ENCODE measurements at places on chromosomes 1 and 21.

DNA sequence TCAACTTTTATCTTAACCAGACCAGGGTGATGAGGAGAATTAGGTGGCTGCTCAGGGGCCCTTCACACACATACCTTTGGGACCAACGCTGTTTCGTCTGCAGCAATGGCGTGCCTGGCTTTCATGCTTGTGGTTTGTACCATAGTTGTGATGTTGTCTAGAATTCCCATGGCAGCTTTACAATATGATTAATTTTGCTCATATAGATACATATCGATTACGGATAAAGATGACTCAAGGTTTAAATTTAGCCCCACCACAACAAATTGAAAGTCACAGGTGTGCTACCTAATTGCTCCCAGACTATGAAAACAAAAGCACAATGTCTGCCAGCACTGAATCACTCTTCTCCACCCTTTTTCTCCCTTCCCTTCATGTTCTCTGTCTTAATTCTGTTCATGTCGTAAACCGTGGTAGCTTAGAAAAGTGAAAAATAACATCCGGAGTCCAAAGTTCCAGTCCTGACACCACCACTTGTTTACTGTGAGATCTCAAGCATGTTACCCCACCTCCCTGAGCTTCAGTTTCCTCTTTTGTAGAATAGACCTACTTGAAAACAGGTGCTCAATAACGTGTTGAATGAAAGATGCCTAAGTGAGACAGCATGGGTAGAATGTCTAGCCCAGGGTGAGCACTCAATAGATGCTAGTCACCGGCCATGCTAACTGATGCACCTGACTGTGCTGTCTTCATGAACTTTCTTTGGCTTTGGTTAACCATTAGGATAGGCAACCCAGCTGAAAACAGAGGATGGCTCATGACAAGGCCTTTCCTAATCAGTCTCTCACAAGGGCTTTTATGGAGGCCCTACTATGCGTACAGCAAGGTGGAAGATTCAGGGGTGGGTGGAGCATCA, 22.1 kb upstream of the JUN start:
- no peak for DNase-seq

DNA sequence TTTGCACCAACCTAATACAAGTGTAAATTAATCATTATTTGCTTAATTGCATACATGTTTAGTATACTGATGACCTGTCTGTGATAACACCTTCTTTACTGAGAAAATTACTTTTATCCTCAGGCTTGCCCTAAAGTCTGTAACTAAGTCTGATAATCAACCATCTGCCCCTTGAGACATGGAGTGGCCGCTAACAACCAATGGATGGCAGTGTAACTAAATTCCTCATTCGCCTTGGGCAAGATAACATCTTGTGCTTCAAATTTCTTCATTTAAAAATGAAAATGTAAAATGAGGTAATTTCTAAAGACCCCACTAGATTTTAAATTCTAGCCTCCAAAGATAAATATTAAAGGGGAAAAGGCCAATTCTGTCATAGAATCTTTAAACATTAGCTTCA, 85.1 kb downstream of the ENAH start:
- peak; percentile 12 for DNase-seq

GRCh38 chr1:119114786-119115185, 25.7 kb downstream of the WARS2 start:
- no peak for DNase-seq

- DNase-seq = no peak
Measured at GRCh38 chr1:43327549-43328292, 9.9 kb upstream of the MPL start.

GRCh38 chr1:50426108-50426700, 3.0 kb upstream of the DMRTA2 start:
- no peak for DNase-seq

- peak; percentile 26 for DNase-seq
Measured at GRCh38 chr21:17925899-17926298, 106.7 kb upstream of the C21orf91 start.
